ENCODE measurements at places on chromosomes 2 and 18. TPM values are rescaled to one million over a fixed set of nuclear protein-coding genes. Genes with fewer than 3 reads are reported as not detected.
A peak's percentile ranks its signal among the peaks of the same experiment; 100 is the strongest.

GRCh38 chr2:69957965-69958364, 3.5 kb downstream of the ASPRV1 start:
- no peak overlapping the region for H3K4me3 ChIP-seq
- peak; percentile 20 for DNase-seq
- H3K27me3 ChIP-seq: no peaks in the 10 kb centered on the region
- H3K27ac ChIP-seq: no peak overlapping the region

- DNase-seq: peak; percentile 48
- H3K36me3 ChIP-seq: no peaks in the 10 kb centered on the region
- no peaks in the 10 kb centered on the region for H3K4me1 ChIP-seq
- no peak overlapping the region for H3K27ac ChIP-seq
- peaks cover 9% of the 10 kb centered on the region for H3K27me3 ChIP-seq
- peak overlapping the region; percentile 59 for H3K4me3 ChIP-seq
Observed at GRCh38 chr2:176637486-176638166, 368.4 kb downstream of the MTX2 start.

GRCh38 chr18:55477499-55477859, 110.5 kb downstream of the TCF4 start:
- peaks cover 5% of the 10 kb centered on the region for H3K36me3 ChIP-seq
- peaks cover 13% of the 10 kb centered on the region for H3K4me1 ChIP-seq
- DNase-seq: no peak
- no peaks in the 10 kb centered on the region for H3K27me3 ChIP-seq

- no peaks in the 10 kb centered on the region for H3K27me3 ChIP-seq
- H3K4me3 ChIP-seq: no peak overlapping the region
- no peak overlapping the region for H3K27ac ChIP-seq
- DNase-seq: no peak
- no peaks in the 10 kb centered on the region for H3K36me3 ChIP-seq
Observed at GRCh38 chr2:156784020-156784701, 348.0 kb downstream of the GPD2 start.

DNA sequence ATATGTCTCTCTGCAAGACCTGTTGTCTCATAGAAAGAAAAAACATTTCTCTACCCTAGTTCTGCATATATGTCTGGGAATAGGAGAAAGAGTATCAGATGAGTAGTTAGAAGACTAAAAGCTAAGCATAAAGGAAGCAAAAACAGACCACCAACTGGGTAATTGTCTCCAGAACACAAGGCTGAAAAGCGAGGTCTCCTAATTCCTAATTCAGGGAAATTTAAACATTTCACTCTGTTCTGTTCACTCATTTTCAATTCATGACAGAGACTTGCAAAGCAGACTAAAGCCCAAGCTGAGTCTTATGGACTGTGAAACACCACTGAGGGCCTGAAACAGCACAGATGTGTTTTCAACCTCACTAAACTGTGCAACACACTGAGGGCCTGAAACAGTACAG, 224.4 kb upstream of the TMEM200C start:
- DNase-seq: no peak
- peaks cover 5% of the 10 kb centered on the region for H3K4me1 ChIP-seq
- no peaks in the 10 kb centered on the region for H3K27me3 ChIP-seq
- H3K27ac ChIP-seq: no peak overlapping the region
- peaks cover 3% of the 10 kb centered on the region for H3K36me3 ChIP-seq

GRCh38 chr18:5066380-5066977, 130.6 kb downstream of the AKAIN1 start:
- H3K4me1 ChIP-seq: no peaks in the 10 kb centered on the region
- no peak overlapping the region for H3K27ac ChIP-seq
- DNase-seq: peak; percentile 56
- no peaks in the 10 kb centered on the region for H3K27me3 ChIP-seq

DNA sequence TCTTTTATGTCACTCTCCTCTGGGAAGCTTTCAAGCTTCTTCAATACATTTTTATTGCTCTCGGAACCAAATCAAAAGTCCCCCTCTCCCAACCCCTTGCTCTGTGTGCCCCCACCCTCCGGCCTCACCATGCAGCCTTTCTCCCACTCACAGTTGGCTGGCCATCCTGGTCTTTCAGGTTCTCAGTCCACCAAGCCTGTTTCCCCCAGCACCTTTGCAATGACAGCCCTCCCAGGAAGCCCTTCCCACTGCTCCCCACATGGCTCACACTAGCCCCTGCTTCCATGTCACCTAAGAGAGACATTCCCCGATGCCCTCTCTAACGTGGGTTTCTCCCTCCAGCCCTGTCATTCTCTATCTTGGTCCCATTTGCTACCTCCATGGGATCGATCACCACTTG, 266.6 kb downstream of the SRBD1 start:
- no peaks in the 10 kb centered on the region for H3K36me3 ChIP-seq
- no peak overlapping the region for H3K4me3 ChIP-seq
- no peak overlapping the region for H3K27ac ChIP-seq
- no peaks in the 10 kb centered on the region for H3K4me1 ChIP-seq

DNA sequence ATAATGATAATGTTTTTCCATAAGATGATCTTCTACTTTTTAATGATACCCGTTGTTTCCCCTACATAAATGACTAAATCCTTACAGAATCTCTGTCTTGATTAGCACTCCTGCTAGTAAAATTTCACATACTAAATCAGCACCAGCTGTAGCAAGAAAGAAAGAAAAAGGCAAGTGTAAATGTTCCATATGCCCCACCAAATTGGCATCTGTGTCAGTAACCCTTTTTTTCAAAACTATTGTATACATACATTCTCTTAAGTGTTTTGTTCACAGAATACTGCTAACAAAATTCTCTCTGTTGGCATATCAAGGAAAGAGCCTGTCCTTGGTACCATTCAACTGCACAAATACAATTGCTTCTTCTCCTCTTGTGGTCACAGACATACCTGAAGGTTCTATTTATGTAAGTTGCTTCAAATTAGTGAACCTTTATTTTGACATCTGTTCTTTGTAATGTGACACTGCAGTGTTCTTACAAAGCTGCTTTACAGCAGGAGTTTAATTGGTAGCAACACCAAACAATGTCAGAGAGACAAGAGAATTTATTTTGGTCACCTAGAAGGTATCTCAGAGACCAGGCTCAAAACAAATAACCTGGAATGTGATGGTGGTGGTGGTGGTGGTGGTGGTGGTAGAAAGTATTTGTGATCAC, 641.9 kb downstream of the ZEB2 start:
- peaks cover 4% of the 10 kb centered on the region for H3K36me3 ChIP-seq
- DNase-seq: no peak
- no peaks in the 10 kb centered on the region for H3K4me1 ChIP-seq
- no peaks in the 10 kb centered on the region for H3K27me3 ChIP-seq
- no peak overlapping the region for H3K4me3 ChIP-seq

DNA sequence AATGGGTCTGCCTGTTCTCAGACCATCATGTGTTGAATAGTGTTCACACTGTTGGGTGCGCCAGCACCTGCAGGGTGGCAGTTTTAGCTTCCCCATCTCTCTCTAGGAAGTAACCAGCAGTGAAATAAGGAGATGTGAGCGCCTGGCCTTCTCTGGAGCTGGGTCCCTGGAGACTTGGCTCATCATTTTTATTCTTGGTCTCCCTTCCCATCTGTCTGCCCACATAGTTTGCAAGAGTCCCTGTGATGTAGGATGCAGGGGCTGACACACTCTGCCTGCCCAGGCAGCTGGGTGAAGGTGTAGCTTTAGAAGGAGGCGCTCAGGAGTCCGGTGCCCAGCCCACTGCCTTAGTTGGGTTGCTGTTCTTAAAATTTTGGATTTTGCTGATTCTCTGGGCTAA, 172.2 kb downstream of the LDLRAD4 start:
- no peak overlapping the region for H3K4me3 ChIP-seq
- no peaks in the 10 kb centered on the region for H3K4me1 ChIP-seq
- no peaks in the 10 kb centered on the region for H3K27me3 ChIP-seq
- DNase-seq: no peak
- H3K36me3 ChIP-seq: no peaks in the 10 kb centered on the region
- no peak overlapping the region for H3K27ac ChIP-seq

GRCh38 chr2:85329181-85329651, 1.4 kb upstream of the TGOLN2 start:
- no peak overlapping the region for H3K4me3 ChIP-seq
- H3K27ac ChIP-seq: no peak overlapping the region
- H3K27me3 ChIP-seq: no peaks in the 10 kb centered on the region
- no peaks in the 10 kb centered on the region for H3K4me1 ChIP-seq
- peaks cover 6% of the 10 kb centered on the region for H3K36me3 ChIP-seq

- DNase-seq: no peak
- peak overlapping the region; percentile 18 for H3K4me3 ChIP-seq
- no peak overlapping the region for H3K27ac ChIP-seq
- no peaks in the 10 kb centered on the region for H3K36me3 ChIP-seq
Observed at GRCh38 chr2:237192881-237193280, 107.2 kb downstream of the COPS8 start.

GRCh38 chr2:215191477-215191876, 53.1 kb upstream of the ABCA12 start:
- no peaks in the 10 kb centered on the region for H3K4me1 ChIP-seq
- H3K36me3 ChIP-seq: no peaks in the 10 kb centered on the region
- H3K27ac ChIP-seq: no peak overlapping the region
- H3K4me3 ChIP-seq: no peak overlapping the region

- peak; percentile 27 for DNase-seq
- H3K36me3 ChIP-seq: no peaks in the 10 kb centered on the region
- no peak overlapping the region for H3K4me3 ChIP-seq
- no peaks in the 10 kb centered on the region for H3K27me3 ChIP-seq
- H3K4me1 ChIP-seq: no peaks in the 10 kb centered on the region
Observed at GRCh38 chr2:120400551-120400950, 54.6 kb downstream of the INHBB start.

The SERPINB13 gene
- total RNA-seq: not detected

The CEP76 gene
- total RNA-seq: 19.3 TPM

The UGT1A5 gene
- not detected for total RNA-seq

The SPTBN1 gene
- total RNA-seq: 160 TPM

The SPEG gene
- 23.7 TPM for total RNA-seq

The STARD6 gene
- total RNA-seq: not detected

The FOXD4L1 gene
- not detected for total RNA-seq

The UGT1A8 gene
- total RNA-seq: not detected

The CHST9 gene
- 3.0 TPM for total RNA-seq
